Skeletal muscle cell (primary cell): ENCODE measurements at places on chromosomes 4 and X.

- DNase-seq, result no peak
Observed at GRCh38 chr4:52848254-52848653, 13.9 kb upstream of the RASL11B start.

- no peak for DNase-seq
Observed at GRCh38 chr4:115370490-115370889, 257.1 kb upstream of the NDST4 start.

DNA sequence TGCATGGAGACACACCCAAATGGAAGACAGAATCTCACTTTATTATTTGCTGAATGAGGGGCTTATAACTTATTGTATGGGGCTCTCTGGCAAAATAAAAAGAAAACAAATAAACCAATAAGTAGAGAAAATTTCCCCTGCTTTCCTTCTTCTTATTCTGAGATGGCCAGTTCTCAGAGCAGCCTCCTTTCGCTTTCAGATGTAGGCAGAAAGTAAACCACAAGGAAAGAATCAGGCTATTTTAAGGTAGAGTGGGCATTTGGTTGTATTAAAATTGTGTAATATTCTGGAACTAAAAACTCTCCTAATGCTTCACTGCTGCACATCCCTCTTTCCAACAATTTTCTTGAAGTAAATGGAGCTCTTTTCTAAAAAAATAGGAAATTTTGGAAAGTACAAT is 241.8 kb downstream of the GALNTL6 start:
- no peak for DNase-seq

DNA sequence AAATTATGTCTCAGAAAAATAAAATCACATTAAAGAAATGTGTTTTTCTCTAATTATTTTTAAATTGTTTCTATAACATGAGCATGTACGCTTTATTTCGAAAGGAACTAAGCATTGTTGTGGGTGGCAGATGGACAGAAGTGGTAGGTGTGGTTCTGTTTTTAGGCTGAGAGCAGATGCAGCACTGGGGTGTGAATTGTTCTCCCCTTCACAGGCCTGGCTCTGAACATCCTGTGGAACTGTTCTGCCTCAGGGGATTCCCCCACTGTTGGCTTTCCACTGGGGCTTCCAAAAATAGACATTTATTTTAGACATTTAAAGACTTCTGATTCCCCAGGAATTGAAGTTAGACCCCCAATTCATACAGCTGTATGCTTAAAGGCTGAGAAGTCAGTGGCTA is 41.9 kb upstream of the PDHA2 start:
- DNase-seq, result no peak

DNA sequence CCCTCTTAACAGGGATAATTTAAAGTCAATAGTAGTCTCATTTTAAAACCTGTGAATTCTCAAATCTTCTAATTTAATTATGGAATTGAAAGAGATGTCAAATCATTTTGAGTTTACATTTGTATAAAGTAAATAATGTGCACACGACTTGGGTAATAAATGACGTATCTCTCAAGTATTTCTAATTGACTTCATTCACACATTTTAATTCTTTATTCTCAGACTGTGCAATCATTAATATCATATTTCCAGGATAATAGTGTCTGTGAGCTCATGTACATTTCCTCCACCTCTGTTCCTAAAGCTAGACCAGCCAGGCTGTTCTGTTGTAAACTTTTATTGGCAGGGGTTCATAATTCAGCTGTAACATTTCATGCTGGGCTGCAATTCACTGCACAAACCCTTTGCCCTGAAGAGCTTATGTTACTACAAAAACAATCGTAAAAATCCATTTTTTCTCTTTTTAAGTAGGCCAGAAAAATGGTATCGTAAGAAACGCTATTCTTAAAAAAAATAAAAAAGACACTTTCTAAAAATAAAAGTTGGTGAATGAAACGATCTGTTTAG is 1103.1 kb upstream of the TENM3 start:
- peak; percentile 1 for DNase-seq

GRCh38 chr4:26431461-26432180 is 58.7 kb downstream of the CCKAR start:
- no peak for DNase-seq

GRCh38 chr4:28443371-28443770 is 1582.7 kb downstream of the STIM2 start:
- DNase-seq, result no peak

- DNase-seq, result no peak
Observed at GRCh38 chrX:118736394-118737010, 9.1 kb downstream of the IL13RA1 start.

GRCh38 chrX:27381419-27381818 is 81.7 kb downstream of the PPP4R3C start:
- DNase-seq, result no peak

GRCh38 chr4:77671051-77671450 is 65.4 kb downstream of the CXCL13 start:
- DNase-seq, result no peak

DNA sequence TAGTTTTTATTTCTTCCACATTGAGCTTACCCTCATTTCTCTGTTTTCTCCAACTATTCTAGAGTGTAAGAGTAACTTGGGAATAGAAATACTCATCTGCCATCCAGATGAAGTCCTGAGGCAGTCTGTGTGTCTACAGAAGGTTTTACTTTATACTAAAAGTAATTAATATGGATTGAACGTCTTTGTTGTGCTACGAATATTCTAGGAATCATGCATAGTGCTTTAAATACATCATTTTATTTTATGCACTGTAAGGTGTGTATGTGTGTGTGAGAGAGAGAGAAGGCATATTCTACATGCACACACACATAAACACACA is 305.7 kb downstream of the INPP4B start:
- DNase-seq, result no peak

DNA sequence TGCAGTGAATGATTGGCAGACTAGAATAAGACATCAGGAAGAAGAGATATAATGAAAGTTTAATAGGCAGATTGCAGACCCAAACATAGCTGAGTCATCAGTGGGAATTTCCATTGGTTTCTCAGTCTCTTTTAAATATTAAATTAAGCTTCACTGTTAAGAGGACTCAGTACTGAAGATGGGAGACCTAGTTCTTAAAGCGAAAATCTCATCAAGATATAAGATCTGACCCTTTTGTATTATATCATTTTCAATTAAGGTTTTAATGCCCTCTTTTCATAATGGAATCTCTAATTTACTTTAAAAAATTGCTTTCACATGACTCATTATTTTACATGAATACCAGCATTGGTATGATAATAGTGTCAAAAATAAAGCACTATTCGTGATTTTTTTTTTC is 168.9 kb upstream of the ATOH1 start:
- no peak for DNase-seq

- no peak for DNase-seq
Observed at GRCh38 chrX:17183566-17183965, 191.4 kb upstream of the NHS start.

DNA sequence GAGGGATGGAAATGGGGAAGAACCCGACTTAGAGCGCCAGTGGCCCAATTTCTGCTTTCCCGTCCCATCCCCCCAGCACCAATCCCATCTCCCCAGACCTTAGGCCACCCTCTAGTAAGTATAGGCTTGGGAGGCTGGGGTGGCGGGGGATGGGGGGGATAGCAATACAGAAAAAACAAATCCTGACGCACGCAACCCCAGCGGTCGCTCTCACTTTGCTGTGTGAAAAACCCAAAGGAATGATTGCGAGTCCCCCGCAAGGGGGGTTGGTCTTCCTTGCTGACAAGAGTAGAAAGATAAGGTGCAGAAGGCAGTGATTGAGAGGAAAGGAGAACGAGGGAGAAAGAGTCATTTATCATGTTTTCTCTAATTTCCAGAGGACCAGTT is 863 bp downstream of the CPE start:
- no peak for DNase-seq

GRCh38 chr4:8345053-8345945 is 75.7 kb downstream of the HTRA3 start:
- DNase-seq, result no peak

DNA sequence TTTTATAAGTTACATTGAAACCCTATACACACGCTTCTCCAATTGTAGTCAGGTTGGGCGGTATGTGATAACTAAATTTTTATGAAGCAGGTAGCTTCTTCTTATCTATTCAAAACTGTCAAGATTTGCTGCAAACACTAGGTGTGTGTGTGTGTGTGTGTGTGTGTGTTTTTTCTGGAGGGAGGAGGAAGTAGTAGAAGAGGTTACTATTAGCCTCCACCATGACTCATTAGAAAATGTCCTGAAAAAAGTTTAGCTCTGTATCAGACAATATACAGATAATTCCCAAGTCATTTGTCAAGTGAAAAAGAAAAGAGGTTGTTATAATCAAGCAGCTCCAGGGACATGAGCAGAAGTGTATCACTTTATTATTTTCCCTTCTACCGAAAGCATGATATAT is 33.9 kb downstream of the PCDH7 start:
- DNase-seq, result peak; percentile 34

DNA sequence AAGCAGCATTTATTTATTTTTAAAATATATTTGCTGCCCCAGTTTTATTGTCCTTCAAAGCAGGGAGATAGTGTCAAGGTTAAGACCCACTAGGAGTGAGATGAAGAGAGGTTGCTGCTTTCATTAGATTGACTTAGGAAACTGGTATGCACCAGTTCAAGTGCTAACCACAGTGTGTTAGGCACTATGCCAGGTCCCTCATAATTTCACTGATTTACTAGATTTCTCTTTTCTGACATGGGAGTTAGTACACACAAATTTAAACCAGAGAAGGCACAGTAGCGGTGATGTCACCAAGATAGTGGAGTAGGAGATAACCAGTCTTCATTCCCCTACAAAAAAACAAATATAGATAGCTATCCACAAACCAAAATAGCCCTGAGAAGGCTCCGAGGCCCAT is 14.3 kb downstream of the RRAGB start:
- no peak for DNase-seq

- no peak for DNase-seq
Observed at GRCh38 chr4:34845926-34846325, 1398.4 kb downstream of the ARAP2 start.

DNA sequence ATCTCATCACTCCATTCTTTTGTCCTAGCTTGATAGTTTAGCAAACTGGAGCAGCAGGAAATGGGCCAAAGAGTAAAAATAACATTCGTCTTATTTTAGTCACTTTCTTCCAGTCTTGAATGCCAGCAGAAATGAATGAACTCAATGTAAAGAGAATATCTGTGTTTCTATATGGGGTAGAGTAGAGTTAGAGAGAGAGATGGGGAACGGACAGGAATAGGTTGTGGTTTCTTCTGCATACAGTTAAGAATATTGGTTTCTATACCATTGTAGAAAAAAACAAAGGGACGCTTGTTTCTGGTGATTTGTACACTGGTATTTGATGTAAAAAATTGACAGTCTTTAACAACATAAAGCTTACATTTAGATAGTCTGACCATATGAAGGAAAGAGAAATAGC is 8.9 kb downstream of the GPR174 start:
- no peak for DNase-seq

DNA sequence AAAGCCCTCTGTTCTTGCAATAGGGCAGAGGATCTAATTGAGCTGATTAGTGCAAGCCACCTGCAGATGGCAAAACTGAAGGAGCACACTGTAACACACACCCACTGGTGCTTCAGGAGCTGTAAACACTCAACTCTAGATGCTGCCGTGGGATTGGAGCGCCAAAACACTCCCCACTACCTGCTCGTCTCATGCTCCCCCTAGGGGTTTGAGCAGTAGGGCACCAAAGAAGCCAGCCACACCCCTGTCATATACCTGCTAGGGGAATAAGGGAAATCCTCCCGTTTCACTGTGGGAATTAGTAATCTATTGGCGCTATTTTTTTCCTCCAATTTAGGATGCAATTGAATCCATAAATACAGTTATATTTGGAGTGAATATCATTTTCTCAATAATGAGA is 360.2 kb downstream of the GLUD2 start:
- no peak for DNase-seq

- no peak for DNase-seq
Observed at GRCh38 chr4:2343476-2343875, 75.0 kb downstream of the ZFYVE28 start.

- DNase-seq, result no peak
Observed at GRCh38 chr4:154415313-154415712, 76.3 kb downstream of the DCHS2 start.

- no peak for DNase-seq
Observed at GRCh38 chr4:70759126-70759525, 37.4 kb downstream of the RUFY3 start.

DNA sequence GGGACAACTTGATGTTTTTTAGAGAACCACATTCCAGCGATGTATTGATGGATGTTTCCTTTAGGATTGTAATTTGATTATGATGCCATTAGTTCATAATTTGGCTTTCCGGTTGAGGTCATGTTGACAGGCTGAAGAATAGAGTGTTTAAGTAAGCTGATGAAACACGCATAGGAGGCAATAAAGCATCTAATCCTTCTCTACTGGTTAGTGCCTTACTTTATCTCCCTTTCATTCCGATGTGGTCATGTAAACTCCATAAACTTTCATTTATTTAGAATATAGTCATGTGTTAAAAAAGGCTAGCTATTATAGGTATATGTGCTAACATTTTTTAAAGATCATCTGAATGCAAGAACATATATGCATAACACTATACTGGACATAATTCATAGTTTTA is 15.0 kb downstream of the FRMPD4 start:
- no peak for DNase-seq

- no peak for DNase-seq
Observed at GRCh38 chr4:44544158-44544557, 95.5 kb upstream of the KCTD8 start.

GRCh38 chr4:12846368-12846767 is 637.8 kb downstream of the RAB28 start:
- no peak for DNase-seq

DNA sequence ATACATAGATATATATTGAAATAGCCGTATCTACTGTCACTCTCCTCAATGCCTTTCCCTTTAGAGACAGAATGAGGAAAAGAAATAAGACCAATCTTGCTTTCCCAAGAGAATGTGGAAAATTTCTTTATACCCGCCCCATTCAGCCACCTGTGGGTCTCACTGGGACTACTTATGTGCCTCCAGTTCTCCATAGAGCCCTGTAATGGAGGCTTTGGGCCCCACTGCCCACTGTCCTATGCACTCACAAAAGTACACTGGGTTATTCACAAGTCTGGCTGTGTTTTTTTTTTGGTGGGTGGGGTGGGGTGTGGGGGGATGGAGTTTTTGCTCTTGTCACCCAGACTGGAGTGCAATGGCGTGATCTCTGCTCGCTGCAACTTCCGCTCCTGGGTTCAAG is 70.4 kb upstream of the ELOVL6 start:
- no peak for DNase-seq

GRCh38 chr4:11585506-11585905 is 156.8 kb upstream of the HS3ST1 start:
- DNase-seq, result no peak

DNA sequence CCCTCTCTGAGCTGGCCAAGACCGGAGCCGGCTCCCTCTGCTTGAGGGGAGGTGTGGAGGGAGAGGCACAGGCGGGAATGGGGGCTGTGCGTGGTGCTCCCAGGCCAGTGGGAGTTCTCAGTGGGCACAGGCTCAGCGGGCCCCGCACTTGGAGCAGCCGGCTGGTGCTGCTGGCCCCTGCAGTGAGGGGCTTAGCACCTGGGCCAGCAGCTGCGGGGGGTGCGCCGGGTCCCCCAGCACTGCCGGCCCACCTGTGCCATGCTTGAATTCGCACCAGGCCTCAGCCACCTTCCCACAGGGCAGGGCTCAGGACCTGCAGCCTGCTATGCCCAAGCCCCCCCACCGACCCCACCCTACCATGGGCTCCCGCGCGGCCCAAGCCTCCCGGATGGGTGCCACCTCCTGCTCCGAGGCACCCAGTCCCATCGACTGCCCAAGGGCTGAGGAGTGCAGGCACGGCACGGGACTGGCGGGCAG is 602.5 kb downstream of the KCTD8 start:
- no peak for DNase-seq

- peak; percentile 82 for DNase-seq
Observed at GRCh38 chr4:37717576-37717975, 31.4 kb upstream of the RELL1 start.
